ENCODE measurements at places on chromosomes 6 and 20.
A peak's percentile ranks its signal among the peaks of the same experiment; 100 is the strongest.

- no peak for DNase-seq
Measured at GRCh38 chr20:9516234-9516871, 2.0 kb downstream of the LAMP5 start.

GRCh38 chr6:15398633-15399275 is 152.9 kb downstream of the JARID2 start:
- DNase-seq, result no peak

DNA sequence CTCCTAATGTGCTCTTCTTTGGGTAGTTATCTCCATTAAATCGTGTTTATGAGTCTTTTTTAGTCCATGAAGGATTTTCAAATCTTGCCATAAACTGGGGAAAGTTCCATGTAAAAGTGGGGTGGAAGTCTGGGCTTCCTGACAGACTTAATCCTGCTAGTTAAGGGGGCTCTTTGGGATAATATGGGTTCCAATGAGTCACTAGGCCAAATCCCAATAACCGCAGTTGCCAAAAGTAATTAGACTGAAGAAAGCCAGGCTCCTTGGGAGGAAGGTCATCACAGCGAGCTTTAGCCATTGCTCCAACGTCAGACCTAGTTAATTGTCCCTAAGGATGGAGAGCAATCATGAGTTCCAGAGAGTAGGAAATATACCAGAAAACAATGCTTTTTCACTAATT is 10.8 kb downstream of the RSPO3 start:
- DNase-seq, result no peak

DNA sequence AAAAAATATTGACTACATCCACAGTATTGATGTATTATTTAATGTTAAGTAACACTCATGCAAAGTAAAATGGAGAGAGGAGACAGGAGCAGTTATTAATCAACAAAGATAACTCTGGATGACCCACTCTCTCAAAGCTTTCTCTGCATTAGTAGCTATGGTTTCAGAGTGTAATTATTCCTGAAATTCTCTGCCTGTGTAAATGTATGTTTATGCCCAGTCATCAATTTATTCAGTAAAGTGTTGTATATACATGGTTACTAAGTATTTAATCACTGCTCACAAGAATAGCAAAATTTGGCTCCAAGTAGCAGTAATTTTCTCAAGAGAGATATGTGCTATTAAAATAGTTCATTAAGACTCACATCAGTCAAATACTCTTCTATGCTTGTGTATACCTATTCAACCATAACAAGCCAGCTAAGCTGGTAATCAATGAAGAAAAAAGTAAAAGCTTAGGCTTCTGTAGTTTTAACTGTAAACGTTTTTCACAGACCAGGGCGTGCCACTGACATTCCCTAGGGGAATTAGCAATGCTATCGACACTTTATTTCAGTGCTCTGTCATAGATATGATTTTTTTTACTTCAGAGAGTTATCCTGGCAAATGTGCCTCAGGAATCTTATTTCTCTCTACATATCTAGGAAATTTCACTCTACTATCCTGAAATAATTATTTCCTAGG is 54.0 kb upstream of the RAB32 start:
- DNase-seq, result no peak

DNA sequence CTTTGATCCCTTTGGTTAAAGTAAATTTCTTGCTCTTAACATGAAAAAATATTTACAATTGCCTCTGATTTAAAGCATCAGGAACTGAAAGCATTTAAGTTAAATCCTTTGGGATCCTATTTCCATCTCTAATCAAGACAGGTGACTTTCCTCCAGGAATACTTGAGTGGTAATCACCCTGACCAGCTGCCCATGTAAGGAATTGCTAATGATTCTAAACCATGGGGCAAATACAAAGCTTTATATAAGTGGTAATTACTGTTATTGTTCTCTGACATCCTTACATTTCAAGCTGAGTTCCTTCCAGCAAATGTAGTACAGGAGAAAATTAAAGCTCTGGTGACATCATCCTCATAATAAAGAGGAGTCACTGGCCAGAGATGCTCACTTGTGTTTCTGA is 100.6 kb downstream of the CRYBG1 start:
- DNase-seq, result no peak

DNA sequence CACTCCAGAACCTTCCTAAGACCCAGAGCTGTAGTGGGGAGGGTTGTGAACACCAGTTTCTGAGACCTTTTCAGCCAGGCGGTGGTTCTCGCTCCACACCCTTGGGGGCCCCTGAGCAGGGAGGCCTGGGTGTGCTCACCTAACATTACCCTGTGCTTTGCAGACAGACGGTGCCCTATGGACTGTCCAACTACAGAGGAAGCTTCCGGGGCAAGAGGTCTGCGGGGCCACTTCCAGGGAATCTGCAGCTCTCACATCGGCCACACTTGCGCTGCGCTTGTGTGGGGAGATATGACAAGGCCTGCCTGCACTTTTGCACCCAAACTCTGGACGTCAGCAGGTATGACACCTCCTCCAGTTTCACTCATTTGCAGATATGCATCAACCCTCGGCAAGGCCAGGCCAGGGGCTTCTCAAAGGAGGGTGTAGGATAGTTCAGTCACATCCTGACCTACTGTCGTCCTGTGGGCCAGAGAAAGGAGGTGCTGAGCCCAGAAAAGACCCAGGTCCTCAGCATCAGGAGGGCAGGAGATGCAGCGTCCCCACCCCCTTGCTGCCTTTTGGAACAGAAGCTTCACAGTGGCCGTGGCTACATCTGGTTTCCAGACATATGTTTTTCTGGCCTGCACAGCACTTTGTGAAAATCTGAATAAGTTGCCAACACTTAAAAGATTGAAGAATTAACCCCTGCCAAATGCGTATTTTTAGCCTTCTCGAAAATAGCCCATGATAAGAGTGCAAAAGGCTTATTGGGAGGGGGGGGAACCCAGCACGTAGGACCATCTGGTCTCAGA is 20.6 kb downstream of the EDN3 start:
- no peak for DNase-seq

DNA sequence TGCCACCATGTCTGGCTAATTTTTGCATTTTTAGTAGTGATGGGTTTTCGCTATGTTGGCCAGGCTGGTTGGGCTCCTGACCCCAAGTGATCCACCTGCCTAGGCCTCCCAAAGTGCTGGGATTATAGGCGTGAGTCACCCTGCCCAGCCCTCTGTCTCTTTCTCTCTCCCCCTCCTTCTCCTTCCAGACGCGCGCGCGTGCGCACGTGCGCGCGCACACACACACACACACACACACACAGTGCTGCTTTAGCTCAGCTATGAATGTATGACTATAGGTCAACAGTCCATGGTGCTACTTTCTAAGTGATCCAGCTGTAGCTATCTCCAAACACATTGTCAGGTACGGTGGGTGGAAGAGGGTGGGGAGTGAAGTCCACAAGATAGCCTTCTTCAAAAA is 449.5 kb downstream of the PHF3 start:
- no peak for DNase-seq

DNA sequence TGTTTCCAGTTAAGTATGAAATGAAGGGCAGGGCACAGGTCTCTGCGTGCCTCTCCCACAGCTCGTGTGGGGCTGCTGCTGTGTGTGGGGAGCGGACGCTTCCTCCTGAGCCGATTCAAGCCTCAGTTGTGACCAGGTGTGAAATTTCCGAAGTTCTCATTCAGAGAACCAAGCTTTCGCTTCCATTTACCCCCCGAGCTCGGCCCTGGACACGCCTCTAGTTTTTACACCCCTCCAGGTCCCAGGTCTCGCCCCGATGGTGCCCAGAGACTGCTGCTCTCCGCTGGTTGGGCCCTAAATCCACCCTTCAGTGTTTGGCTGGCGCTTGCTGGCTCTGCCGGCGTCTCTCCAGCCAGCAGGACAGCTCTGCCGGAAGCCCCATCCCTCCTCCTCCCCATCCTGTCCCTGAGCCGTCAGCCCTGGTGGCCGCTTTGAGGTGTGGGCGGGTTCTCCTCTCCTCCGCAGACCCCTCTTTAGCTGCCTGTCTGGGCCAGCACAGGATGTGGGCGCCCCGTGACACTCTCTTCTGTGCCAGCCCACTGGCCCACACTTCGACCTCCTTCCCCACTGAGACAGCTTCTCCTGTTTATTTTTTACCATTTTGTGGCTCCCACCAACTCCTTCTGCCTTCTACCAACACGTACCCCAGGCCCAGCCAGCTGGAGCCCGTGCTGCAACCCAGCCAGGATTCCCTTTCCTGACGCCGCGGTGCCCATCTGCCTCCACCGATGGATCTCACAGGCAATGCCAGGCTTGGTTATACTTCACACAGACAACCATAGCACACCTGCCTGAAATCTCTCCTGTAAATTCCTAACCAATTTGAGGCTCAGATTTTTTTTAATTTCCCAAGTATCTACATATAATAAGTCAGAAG is 142.8 kb downstream of the DLL1 start:
- DNase-seq, result peak; percentile 24
